ENCODE measurements at places on chromosomes 6 and 20.

DNA sequence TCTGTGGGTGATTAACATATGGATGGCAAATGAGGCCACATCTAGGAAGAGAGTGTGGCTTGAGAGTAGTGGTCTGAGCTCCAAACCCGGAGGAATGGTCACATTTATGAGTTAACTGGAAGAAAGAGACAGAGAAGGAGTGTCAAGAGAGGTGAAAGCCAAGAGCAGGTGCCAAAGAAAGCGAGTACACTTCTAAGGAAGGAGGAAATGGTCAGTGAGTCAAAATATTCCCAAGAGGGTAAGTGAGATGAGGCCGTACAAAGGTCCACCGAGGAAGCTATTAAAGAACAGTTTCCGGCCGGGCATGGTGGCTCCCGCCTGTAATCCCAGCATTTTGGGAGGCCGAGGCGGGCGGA is 104.5 kb upstream of the RNF24 start:
- DNase-seq: no peak

DNA sequence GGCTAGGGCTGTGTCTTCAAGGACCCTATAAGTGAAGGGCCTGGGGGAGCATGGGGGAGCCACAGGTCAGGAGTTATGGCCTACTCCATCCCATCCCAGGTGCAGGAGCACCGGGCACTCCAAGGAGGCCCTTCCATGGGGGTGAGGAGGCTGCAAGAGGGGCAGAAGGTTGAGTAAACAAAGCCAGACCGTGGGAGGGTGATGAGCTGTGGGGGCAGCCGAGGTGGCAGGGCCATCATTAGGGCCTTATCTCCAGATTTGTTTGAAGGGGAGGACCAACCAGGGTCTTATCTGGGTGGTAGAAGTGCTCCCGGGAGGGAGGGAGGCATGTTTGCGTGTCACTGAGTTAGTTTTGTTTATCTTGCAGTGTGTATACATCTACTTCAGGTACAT is 2.1 kb upstream of the FAM83C start:
- DNase-seq: no peak

GRCh38 chr20:8218861-8219260 is 86.8 kb downstream of the PLCB1 start:
- no peak for DNase-seq

DNA sequence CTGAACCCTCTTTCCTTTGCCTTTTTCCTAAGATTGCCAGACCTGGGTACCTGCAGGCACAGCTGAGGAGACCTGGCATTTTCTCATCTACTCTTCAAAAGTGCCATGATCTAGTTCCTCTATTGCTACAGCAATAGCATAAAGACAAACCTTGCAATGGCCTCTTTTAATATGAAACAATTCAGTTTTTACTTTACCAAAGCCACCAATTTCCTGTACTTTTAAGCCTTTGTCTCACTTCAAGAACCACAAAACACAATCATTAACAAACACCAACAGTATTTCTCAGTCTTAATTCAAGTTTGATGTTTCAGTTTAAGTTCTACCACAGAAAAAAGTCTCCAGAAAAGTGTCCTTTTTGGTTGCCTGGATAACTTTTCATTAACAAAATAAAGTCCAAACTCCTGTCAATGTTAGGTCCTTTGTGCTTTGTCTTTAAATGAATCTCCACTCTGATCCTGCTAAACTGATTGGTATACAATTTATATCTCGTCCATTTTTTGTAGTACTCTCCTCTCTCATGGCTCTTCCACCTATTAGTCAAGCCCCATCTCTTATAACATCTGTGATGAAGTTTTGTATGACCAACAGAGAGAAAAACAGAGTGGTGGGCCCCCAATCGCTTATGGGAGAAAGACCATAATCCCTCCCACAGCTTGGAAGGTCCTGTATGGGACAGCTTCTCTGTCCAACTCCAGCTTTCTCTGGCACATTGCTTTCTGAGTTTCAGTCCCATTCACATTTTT is 50.5 kb upstream of the THEMIS start:
- no peak for DNase-seq

DNA sequence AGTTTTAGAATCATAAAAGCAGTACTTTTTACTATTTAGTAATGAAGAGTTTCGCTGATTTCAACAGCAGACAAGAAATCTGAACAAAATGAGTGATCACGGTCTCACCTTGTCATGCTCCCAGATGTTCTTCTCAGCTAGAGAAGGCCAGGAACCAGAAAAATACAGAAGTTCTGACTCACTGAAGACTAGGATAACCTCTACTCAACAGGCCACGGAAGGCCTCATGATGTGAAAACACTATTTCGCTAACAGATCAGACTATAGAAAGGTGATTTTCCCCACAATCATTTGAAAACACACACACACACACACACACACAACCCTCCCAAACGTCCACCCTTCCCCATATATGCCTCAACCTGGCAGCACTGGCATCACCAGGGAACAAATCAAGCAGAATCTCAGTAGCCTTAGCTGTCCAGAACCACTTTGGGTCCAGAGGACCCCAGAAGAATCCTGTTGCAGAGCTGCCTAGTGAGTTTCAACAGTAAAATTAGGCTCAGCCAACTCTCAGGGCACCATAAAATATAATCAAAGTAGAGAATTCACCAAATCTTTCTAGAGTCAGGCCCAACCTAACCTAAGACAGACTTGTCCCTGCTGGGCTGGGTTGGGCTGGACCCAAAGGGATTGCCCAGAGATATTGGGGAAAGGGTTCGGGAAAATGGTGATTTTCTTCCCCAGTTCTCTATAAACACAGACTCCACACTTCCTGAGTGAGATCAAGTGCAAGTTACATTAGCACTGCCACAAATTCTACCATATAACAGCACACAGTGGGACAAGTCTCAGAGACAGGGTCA is 7.9 kb downstream of the EXOC2 start:
- no peak for DNase-seq

GRCh38 chr6:3731700-3732099 is 19.8 kb downstream of the PXDC1 start:
- DNase-seq: no peak

GRCh38 chr20:22106308-22106938 is 401.0 kb downstream of the PAX1 start:
- DNase-seq: no peak

GRCh38 chr6:113853252-113853651 is 3.9 kb upstream of the MARCKS start:
- no peak for DNase-seq

- no peak for DNase-seq
Observed at GRCh38 chr20:11051136-11051535, 377.3 kb upstream of the JAG1 start.

- no peak for DNase-seq
Observed at GRCh38 chr6:79719248-79719960, 88.3 kb downstream of the SH3BGRL2 start.

DNA sequence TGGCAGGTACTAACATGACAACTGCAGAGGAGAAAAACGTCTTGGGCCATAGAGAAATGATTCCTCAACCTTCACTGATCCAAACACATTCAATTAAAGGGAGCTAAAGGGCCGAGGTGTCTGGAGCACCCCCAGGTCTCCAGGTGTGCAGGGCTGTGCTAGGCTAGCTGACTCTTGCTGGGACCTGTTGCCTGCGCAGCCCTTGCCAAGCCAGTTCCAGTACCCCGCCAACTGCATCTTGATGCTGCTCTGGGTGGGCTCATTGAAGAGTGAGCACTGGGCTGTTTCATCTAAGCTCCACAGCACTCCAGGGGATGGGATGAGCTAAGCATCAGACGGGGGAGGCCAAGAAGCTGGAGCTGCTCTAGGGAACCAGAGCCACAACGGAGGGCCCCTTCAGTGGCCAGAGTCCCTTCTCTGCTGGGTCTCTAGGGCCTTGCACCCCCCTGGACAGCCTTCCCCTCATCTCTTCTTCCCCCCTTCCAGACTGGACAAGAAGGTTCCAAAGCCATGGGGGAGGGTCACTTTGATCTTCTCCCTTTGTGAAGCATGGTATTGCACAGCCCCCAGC is 15.9 kb downstream of the LEMD2 start:
- DNase-seq: no peak

DNA sequence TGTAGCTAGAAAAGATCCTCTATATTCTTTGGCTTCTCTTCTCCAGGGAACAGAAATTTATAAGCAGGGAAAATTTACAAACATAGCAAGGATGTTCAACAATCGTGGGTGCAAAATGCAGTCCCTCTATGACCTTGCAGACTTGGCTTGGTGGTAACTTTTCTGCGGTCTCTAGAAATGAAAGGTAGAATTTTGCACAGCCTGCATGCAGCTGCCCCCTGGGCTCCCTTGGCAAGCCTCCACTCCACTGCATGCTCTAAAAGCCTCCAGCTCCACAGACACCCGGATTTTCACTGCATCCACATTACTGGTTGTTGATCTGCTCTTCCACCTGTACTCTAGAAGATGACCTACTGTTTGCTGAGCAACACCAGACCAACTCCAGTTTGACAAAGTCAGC is 236.5 kb upstream of the EYS start:
- DNase-seq: no peak

- no peak for DNase-seq
Observed at GRCh38 chr20:16816192-16816591, 68.0 kb downstream of the OTOR start.

- DNase-seq: no peak
Observed at GRCh38 chr6:114194362-114195026, 148.3 kb downstream of the HS3ST5 start.

DNA sequence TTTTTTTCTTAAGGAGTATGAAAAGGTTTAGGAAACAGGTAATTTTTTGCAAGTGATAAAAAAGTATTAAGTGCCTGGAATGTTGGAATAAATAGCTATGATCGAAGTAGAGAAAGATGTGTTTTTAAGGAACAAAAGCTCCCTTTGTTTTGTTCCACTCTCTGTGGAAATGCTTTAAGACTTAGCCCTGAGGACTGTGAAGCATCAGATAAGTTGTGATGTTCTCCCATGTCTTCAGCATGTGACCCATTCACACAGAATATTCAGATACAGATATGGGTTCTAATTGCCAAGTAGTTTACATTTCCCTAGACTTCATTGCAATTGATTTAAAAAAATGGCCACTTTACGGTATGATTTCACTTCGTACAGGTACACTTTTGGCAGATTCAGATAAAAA is 80.6 kb downstream of the KCNQ5 start:
- no peak for DNase-seq

DNA sequence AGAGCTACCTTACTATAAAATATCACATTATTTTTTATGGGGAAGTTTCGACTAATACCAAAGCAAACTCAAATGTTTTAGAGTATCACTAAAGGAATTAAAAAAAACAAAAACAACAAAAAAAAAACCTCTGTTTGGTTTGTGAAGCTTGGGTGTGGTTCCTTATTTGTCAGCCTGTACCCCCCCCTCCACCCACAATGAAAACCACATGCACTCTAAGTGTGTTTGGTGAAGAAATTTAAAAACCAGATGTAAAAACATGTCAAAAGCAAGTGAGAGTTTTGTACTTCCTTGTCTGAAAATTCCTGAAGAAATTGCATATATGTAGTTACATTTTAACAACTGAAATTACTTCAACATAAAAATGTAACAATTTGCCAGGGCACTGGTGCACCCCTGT is 3.1 kb downstream of the STK38 start:
- DNase-seq: no peak

- no peak for DNase-seq
Observed at GRCh38 chr20:53055367-53056067, 83.4 kb downstream of the TSHZ2 start.

DNA sequence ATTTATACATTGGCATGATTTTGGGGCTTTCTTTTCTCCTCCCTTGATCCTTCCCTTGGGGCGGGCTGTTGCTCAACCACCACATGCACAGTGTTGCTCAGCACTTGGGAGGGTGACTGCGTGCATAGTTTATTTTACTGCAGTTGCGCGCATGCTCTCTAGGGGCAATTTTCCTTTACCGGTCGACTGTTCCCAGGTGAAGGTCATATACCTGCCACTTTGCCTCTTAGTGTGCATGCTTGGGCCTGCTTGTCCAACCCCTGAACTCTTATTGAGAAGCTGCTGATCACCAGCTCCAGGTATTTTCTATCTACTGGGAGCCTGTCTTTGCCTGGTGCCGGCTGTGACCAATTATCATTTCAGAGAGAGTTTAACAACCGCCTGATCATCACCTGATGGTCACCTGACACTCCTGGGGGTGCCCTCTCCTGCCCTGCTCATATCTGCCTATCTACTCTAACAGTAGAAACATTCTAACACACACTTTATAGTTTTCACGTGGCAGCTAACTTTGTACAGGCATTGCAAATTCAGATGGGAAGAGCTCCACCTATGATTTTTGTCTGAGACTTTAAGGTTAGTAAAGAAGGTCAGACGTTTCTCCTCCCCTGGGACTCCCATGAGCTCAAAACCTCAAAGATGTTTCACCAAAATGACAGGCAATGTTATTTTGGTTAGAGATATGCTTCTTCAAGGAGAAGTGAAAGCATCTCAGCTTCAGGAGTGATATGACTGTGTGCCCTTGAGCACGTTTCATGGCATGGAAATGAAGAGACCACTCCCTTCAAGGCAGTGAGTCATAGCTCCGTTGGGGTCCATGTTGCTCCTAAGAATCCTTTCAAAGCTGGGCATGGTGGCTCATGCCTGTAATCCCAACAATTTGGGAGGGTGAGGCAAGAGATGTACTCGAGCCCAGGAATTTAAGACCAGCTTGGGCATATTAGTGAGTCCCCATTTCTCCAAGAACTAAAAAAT is 227.5 kb upstream of the MYLIP start:
- no peak for DNase-seq

DNA sequence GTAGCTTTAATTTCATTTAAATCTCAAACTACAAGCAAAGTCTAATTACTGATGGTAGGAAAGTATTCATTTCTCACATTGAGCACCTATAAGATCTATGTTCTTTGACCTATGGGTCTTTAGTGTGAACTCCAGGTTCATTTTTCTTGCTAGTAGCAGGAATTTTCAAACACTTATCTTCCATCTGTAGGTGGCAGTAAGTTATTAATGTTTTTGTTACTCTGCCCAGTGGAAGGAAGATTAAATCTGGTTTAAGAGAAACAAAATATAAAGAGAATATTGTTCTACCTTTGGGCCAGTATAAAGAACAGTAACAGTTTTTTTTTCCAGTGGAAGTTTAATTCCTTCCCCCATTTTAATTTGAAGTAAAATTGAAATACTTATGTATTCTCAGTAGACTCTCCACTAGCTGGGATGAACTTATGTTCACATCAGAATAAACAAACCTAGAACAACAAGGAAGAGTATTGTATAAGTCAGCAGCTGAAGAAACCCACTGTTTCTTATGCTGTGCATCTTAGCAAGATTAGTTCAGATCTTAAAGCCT is 328.2 kb downstream of the PHF3 start:
- DNase-seq: no peak

DNA sequence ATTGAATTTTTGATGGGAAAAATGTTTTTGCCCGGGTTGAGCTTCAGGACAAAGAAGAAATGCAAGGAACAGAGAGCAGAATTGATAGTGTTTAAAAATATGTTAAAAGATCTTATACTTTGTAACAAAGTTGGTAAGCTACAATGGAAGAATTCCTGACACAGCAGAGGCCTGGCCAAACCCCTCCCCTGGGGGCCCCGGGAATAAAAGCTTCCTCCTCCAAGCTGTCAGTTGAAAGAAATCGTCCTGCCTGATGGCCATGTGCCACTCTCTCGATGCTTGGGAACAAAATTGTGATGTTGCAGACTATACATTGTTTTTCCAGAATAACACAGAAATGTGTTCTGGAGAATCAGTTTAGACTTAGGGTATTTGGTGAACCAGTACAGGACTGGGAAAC is 14.2 kb upstream of the TOX2 start:
- no peak for DNase-seq
